ENCODE measurements at places on chromosomes 7 and 10. TPM values are rescaled to one million over a fixed set of nuclear protein-coding genes. Genes with fewer than 3 reads are reported as not detected.

GRCh38 chr7:43679210-43680068 lies 49.9 kb downstream of the COA1 start:
- no peaks in the 10 kb centered on the region for H3K36me3 ChIP-seq
- no peak for DNase-seq
- H3K4me3 ChIP-seq, result no peak overlapping the region
- H3K4me1 ChIP-seq, result no peaks in the 10 kb centered on the region
- H3K27ac ChIP-seq, result peak overlapping the region; percentile 48

GRCh38 chr7:101816595-101817470 lies 593 bp upstream of the CUX1 start:
- peaks cover 6% of the 10 kb centered on the region for H3K4me1 ChIP-seq
- H3K27ac ChIP-seq, result no peak overlapping the region
- H3K4me3 ChIP-seq, result peak overlapping the region; percentile 49
- no peaks in the 10 kb centered on the region for H3K27me3 ChIP-seq
- peaks cover 2% of the 10 kb centered on the region for H3K36me3 ChIP-seq

DNA sequence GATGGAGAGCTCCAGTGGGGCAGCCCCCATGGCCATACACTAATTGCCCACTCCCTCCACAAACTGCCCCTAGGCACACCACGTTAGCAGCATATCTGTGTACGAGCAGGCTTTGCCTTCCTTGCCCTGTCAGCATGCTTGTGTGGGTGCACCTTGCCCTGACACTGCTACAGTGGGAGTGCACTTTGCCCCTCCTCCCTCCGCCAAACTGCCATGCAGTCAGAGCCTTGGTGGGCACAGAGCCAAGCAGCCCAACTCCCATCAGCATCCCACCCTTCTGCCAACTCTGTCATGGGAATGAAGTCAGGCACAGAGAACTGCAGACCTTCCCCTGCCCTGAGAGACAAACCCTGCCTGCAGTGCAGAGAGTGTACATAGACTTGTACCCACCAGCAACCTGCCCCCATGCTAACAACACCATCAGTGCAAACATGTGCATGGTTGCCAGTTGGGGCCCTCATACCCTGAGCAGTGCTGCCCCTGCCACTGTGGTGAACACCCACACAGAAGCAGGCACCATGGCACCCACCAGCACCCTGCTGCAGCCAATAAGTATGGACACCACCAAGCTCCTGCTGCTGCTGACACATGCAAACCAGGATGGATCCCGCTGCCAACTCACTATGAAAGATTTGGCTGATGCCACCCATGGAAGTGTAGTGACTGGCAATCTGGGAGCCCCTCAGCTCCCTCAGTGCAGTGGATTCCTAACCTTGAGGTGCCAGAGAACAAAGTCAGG lies 1197.7 kb upstream of the CELF2 start:
- H3K4me1 ChIP-seq, result peaks cover 15% of the 10 kb centered on the region
- H3K36me3 ChIP-seq, result no peaks in the 10 kb centered on the region
- peak; percentile 55 for DNase-seq
- peak overlapping the region; percentile 26 for H3K27ac ChIP-seq
- no peaks in the 10 kb centered on the region for H3K27me3 ChIP-seq

DNA sequence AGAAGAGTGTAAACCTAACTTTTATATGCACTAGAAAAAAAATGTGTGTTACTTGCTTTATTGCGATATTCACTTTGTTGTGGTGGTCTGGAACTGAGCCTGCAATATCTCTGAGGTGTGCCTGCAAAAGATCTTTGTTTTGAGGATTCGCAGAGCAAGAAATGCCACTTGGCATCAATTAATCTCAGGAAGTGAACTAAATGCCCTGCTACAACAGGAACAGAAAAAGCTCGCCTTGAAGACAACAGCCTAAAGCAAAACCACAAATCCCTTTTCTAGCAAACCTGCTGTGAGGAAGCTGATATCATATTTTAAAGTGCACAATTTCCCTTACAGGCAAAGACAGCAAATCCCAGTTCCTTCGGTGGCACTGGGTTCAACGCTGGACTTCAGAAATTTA lies 675.8 kb downstream of the KCNMA1 start:
- H3K36me3 ChIP-seq, result no peaks in the 10 kb centered on the region
- H3K4me3 ChIP-seq, result no peak overlapping the region
- H3K27ac ChIP-seq, result no peak overlapping the region
- no peaks in the 10 kb centered on the region for H3K4me1 ChIP-seq
- no peaks in the 10 kb centered on the region for H3K27me3 ChIP-seq

GRCh38 chr10:61608255-61609033 lies 54.3 kb upstream of the CABCOCO1 start:
- H3K36me3 ChIP-seq, result no peaks in the 10 kb centered on the region
- no peaks in the 10 kb centered on the region for H3K4me1 ChIP-seq
- DNase-seq, result no peak
- no peak overlapping the region for H3K4me3 ChIP-seq
- H3K27ac ChIP-seq, result no peak overlapping the region
- H3K27me3 ChIP-seq, result no peaks in the 10 kb centered on the region

The OR2A42 gene
- 0.03 TPM for polyA plus RNA-seq

All from small intestine (tissue), 16 donors.